ENCODE measurements at places on chromosomes 13 and 19.

- no peak for DNase-seq
Observed at GRCh38 chr13:32660227-32660626, 74.0 kb downstream of the PDS5B start.

DNA sequence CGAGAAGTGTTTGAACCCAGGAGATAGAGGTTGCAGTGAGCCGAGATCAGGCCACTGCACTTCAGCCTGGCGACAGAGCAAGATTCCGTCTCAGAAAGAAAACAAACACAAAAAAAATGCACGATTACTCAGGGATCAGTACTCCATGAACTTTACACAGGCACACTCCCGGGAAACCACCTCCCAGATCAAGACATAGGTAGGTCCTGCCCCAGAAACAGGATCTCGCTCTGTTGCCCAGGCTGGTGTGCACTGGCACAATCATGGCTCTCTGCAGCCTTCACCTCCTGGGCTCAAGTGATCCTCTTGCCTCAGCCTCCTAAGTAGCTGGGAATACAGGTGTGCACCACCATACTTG is 11.2 kb downstream of the VASP start:
- no peak for DNase-seq

- peak; percentile 76 for DNase-seq
Observed at GRCh38 chr19:19482809-19483596, 32.3 kb downstream of the TSSK6 start.

- no peak for DNase-seq
Observed at GRCh38 chr13:65155861-65156260, 2074.3 kb downstream of the PCDH9 start.

DNA sequence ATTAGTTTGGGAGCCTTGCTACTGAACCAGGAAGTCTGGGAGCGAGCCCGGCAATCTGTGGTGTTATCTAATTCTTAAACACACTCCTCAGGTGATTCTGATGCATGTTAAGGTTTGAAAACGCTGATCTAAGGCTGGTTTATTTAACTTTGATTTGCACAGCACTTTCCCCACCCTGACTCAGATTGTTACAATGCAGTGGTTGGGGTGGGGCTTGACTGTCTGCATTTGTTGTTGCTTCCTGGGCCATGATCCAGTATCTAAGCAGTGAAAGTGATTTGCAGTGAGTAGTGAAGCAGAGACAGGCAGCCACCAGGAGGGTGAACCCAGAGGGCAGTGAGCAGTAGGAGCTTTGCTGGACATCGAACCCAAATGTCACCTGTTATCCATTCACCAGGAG is 81.6 kb upstream of the ARGLU1 start:
- DNase-seq, result no peak

DNA sequence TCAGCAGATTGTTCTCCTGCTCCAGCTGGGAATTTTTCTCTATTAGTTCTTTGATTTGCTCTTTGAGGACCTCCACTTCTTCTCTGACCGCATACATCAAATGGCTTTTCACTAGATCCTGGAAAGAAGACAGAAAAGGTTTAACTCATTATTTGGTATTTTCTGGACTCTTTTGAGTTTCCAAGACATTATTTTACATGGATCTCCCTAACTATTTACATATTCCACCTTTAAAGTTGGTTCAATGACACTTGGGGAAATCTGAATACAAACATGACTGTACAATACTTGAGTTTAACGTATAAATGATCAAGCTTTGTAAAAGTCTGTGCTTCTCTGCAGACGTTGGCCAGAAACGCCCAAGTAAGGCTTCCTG is 61.1 kb downstream of the SERP2 start:
- no peak for DNase-seq

DNA sequence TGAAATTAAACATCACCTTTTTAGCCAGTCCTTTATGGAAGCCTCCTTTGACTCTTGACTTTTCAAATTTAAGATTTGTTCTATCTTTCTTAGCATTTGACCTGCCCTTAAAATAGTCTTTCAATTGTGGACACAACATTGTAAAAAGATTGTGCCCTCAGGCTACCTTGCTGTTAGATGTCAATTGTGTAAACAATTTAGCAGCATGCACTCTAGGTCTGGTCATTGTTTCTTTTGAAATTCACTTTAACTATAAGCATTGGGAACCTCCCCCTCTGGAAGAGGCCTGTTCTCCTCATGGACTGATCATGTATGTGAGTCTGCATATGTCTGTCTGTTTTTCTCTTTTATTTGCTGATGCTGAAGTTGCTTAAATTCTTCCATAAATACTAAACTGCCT is 31.5 kb upstream of the PABPC3 start:
- no peak for DNase-seq

DNA sequence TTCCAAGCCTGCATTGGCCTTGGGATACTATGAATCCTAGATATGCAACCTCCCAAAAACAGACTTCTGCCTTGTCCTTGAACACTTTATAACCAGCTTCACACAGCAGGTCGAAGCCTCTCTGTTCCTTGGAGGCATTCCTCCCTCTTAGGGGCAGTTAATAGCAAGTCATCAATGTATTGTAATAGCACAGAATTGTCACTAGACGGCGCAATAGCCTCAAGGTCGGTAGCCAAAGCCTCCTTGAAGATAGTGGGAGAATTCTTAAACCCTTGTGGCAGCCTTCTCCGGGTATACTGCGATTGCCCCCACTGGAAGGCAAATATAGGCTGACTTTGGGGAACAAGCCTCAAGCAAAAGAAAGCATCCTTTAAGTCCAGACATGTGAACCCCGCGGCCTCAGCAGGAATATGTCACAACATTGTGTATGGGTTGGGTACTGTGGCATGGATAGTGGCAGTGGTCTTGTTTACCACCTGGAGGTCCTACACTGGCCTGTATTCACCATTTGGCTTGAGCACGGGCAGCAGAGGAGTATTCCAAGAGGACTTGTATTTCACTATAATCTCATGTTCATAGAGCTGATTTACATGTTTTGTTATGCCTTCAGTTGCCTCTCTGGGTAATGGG is 61.1 kb downstream of the ZNF431 start:
- DNase-seq, result peak; percentile 23

DNA sequence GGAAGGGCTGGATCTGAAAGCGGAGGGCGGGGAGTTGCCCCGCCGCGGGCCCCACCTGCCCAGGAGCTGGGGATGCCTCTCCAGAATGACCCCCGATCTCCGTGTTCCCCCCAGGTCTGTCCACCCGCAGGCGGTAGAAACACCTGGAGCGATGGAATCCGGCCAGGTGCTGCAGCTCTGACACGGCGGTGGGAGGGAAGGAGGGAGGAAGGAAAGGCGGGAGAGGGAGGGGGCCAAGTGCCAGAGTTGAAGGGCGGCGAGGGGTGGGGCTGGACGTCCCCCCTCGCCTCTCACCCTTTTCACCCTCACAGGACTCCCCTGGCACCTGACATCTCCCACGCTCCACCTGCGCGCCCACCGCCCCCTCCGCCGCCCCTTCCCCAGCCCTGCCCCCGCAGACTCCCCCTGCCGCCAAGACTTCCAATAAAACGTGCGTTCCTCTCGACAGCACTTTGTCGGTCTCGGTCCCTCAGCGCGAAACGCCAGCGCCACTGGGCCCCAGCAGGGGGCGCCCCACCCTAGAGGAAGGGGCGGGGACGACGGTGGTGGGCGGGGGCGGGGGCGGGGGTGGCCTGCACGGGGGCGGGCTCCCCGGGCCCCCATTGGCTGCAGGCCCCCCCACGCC is 337 bp upstream of the FXYD7 start:
- DNase-seq, result no peak

DNA sequence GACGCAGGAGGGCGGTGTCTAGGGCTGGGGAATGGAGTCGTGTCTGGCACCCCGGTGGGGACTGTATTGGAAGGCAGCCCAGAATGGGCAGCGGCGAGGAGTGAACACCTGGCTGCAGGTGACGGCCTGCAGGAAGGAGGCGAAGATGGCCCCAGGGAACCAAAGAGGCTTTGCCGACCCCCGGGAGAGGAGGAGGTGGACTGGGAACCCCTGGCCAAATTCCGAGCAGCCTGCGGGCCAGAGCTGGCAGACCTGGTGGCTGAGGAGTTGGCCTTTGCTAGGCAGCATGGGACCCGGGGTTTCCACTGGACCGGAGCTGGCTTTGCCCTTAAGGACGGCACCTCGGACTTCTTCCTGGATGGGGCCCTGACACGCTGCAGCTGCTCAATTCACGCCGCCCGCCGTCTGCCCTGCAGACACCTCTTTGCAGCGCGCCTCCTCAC is 25.9 kb downstream of the ZSWIM9 start:
- no peak for DNase-seq

DNA sequence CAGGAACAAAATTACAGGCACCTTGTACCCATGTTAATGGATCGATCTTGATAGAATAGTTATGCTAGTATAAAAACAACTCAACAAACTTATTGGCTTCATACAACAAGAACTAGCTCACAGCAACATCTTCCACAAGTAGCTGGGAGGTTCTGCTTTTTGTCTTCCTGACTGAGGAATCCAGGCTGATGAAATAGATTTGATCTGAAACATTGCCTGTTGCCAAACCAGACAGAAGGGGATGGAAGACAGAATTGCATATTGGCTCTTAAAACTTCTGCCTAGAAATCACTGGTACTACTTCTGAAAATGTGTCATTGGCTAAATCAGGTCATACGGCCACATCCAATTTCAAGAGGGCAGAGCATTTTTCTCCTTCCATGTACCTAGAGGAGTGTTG is 267.3 kb downstream of the RFC3 start:
- DNase-seq, result no peak

DNA sequence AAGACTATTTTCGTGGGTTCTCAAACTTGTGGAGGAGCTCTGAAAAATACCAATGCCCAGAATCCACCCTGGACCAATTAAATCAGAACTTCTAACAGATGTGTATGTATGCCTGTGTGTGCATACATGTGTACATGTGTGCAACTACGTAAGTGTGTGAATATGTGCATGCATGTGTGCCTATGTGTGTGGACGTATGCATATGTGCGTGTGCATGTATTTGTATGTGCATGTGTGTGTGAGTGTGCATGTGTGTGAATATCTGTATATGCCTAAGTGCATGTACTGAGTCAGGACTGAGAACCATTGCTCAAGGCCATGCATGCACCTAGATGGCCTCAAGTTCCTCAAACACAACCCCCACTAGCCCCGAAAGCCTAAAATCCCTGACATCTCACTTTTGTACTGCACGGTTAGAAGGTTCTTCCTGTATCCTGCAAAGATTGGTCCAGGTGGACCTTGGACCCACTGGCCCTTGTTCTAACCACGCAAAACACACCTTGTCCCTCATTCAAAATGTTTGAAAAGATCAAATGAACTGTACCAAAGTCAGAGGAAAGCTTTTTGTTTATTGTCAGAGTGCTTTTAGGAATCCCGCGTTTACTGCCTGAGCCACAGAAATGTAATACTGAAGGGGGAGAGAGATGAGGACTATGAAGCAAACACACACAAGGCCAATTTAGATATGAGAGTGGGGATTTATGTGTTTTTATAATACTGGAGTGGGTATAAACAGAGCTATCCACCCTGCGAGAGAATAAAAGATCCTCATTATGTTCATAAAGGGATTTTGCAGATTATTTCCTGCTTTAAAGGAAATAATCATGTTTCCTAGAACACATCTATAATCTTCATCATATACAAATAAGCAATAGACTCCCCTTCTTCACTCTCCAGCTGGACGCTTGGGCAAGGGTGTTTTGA is 39.1 kb downstream of the LATS2 start:
- DNase-seq, result no peak

DNA sequence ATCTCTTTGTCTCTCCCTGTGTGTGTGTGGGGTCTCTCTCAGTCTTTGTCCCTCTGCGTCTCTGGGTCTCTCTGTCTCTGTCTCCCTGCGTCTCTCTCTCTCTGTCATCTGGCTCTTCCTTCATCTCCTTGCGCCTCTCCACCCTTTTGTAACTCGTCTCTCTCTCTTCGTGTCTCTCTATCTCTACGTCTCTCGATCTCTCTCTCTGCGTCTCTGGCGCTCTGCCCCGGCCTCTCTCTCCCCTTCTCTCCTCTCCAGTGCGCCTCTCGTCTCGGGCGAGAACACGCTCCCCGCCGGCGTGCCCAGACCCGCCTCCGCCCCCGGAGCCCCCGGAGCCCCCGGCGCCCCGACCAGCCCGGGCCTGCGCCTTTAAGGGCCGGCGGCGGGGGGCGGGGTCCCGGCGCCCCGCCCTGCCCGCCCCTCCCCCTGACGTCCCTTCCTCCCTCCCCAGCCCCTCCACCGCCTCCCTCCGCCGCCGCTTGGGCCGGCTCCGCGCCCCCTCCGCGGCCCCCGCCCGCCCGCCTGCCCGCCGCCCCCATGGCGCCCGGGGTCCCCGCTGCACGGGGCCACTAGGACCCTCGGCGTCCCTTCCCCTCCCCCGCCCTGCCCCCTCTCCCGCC is at the start of gene MARK4:
Gene MARK4, plus strand, starts transcription at position 440 of the 620 bp plus-strand sequence. CDS start 318 bp downstream, outside the sequence.
- DNase-seq, result peak; percentile 84

DNA sequence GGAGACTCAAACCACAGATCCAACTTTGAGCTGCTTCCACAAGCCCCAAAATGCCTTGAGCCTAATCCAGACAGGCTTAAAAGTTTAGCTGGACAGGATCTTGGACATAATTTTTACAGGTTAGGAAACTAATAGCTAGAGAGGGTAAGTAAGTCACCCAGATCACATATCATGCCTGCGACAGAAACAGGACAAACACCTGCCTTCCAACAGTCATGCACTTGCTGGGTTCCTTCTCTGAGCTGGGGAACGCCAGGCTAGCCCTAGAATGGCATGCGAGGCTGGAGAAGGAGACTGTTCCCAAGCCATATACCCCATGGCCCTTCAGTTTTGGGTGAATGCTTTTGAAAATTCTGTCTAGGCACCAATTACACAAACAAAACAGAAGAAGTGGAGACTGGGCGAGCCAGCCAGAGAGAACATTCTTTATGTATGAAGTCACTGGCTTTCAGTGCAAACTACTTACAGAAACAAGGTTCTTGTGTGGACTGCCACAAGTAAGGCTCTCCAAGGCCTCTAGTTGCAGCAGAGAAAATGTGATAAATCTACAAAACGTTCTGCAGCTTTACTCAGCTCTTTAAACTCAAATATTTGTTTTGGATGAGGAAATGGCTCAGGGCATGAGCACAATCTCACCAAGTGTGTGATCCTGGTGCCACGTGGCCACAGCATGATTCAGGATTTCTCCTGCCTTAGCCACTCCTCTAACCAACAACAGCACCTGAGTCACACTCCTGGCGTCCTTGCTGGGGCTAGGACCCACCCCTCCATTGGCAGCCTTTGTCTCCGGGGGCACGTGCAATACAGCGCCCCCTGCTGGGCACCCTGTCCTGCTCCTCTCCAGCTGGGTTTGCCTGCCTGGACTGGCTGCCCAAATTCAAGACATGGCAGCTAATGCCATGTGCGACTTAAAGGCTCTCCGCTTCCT is 73.4 kb upstream of the UBL3 start:
- peak; percentile 72 for DNase-seq

Data from right hindlimb (tissue), 1 donor.